ENCODE measurements at places on chromosomes 12 and 14.
A peak's percentile ranks its signal among the peaks of the same experiment; 100 is the strongest.

GRCh38 chr12:47032644-47033043 is 46.8 kb upstream of the PCED1B start:
- DNase-seq, result no peak

DNA sequence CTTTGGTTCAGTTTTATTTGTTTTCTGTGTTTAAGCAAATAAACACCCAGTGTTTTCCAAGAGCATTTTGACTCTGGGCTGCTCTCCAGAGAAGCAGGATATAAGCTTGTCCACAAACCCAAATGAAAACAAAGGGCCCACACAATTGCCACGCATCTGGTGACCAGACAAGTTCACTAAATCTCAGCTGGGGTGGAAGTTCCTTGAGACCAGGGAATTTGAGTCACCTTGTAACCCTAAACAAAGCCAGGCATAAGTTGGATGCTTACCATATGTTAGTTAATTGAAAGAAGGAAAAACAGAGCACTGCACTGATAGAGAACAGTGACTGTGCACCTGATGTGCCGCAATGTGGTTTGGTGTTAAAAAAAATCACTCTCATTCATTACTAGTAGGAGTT is 1.6 kb upstream of the TXNRD1 start:
- DNase-seq, result no peak

DNA sequence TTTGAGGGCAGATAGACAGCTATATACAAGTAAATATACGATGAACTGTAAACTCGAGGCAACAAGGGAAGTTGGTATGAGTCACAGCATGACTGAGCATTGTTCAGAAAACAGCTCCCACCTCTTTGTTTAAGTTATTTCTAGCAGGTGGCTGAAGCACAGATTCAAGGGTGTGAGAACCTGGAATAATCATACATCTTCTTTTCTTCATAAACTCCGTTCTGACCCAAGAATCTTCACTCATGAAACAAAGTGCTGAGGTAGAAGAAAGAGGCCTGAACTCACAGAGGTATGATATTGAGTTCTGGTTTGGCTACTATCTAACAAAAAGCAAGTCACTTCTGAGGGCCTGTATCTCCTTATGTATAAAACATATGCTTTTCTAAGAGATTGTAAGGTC is 364.1 kb upstream of the KITLG start:
- DNase-seq, result no peak

DNA sequence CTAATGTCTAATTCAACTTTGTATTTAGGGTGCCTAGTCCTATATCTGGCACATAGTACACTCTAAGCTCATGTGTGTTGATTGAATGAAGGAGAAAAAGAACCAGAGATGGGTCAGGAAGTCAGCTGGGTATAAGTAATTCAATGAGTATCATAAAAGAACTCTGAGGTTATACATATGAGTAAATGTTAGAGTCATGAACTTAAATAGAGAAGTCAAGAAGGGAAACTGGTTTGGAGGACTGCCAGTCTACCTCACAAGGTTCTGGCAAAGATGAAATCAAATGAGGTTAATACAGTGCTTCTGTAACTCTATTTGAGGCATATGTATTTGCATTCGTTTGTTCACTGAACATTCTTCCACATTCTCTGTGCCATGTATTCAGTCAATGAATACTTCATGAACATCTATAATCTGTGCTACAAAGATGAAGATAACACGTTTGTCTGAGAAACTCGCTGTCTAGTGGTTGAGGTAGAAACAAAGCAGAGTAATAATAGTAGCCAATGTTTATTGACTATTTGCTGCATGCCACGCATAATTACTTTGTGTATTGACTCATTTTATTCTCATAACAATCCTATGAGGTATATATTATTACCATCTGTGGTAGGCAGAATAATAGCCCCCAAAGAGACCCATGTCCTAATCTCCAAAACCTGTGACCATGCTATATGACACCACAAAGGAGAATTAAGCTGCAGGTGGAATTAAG is 88.9 kb downstream of the PTGER2 start:
- DNase-seq, result no peak

DNA sequence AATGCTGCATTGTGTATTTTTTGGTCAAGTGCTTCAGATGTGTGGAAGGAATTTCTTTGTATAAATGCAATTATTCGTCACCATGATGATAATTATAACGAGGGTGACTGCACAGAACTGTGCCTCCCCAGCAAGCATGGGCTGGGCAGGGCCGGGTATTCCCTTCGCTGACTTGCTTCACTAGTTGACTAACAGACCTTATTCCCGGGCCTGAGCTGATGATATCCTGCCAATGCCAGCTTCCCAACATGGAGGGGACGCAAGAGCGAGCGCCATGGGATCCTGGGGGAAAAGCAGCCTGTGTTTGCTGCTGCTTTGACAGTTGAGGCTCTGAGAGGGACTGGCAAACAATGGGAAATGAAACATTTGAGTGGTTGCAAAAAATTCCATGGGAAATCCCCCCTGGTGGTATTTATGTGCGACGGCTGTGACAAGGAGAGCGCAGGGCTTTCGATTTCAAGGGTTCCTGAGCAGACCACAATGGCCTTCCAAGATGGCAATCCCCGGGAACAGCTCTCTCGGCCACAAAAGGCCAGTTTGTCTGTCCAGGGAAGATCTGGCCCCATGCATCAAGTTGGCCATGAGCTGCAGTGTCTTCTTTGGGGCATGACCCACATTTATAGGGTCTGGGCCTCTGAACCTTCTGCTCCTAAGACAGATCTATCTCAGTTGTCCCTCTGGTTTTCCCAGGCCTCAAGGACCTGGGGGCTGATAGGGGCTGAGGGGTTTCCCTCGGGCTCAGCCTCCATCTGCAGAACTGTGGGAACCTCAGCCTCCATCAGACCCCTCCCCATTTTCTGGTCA is 21.9 kb upstream of the MAP1LC3B2 start:
- DNase-seq, result no peak

- no peak for DNase-seq
Measured at GRCh38 chr12:16019136-16019535, 108.0 kb downstream of the DERA start.

- no peak for DNase-seq
Measured at GRCh38 chr14:72812292-72812851, 81.5 kb downstream of the DPF3 start.

- peak; percentile 38 for DNase-seq
Measured at GRCh38 chr12:7108003-7108795, 815 bp downstream of the C1RL start.

- DNase-seq, result no peak
Measured at GRCh38 chr14:104296388-104297312, 158.3 kb downstream of the KIF26A start.

DNA sequence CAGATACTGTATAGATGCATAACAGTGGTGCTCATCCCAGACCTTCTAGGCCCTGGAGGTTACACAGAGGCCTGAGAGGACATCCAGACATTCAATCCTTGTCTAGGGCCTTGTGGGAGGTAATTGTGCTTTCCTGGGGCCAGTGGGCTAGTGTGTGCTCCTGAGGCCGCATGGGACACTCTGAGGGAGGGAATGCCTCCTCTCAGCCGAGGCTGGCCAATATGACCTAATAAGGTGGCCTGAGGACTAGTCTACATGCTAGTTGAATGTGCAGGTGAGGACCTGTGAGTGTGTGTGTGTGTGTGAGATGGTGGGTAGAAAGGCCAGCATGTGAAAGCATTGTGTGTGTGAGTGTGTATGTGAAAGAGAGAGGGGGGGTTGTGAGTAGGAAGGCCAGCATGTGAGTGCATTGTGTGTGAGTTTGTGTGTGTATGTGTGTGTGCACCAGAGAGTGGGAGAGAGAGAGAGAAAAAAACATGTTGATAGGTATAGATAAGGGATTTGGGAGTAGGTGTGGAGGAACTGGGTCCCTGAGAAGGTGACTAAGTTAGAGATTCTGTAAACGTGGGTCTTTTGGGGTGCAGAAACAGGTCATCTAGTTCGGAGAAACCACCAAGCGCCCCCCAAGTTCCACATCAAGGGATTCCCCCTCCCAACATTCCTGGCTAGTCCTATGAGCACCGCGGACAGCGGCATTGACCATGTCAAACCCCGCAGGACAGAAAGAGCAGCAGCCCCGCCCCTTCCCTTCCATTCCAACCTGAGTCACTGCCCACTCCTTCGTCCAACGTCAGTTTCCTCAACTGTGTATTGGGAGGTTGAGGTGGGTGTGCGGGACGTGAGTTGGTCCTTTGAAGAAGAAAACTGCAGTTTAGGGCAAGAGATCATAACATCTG is 9.7 kb upstream of the KRT81 start:
- no peak for DNase-seq

DNA sequence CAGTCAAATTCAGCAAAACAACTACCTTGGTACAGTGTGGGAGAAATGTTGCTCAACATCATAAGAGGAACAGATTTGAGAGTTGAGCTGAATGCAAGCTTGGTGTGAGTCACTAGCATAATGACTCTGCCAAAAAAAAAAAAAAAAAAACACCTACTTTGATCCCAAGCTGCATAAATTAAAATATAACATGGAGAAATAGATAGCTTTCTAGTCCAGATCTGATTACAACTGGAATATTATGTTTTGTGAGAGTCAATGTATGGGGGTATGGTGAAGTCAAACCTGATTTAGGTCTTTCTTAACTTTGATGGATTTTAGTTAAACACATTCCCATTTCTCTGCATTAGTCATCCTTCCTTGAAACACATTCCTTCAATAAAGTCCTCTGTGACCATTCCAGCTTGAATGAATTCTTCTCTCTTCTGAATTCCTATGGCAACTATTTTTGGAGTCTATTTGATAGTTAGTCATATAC is 188.1 kb downstream of the SLC5A8 start:
- no peak for DNase-seq

DNA sequence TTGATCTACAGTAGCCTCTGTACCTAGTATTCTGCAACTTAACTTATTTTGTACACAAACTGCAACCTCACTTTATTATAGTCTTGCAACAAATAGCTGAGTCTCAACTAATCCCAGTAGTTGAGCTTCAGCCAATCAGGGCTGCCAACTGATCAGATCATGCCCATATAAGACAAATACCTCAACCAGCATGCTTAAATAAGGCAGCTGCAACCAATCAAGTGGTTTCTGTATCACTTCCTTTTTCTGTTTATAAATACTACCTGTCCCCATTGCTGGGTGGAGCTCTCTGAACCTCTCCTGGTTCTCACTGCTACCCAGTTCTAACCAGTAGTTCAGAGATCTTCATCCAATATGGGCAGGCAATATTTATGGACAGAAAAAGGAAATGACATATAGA is 248.5 kb upstream of the FBXO33 start:
- DNase-seq, result no peak

DNA sequence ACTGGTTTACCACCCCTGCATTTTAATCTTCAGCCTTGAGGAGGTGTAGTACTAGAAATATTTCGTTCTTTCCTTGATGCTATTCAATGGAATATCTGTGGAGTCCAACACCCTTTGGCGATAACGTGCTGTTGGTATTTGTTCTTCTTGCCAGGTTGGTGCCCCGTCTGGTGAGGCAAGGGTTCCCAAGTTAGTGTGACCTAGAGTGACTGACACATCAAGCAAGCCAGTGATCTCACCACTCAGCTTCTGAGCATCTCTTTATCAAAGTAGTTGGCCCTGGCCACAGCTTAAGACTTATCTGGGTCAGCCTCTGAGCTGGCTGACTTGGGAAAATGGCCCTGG is 60.2 kb downstream of the PLXNC1 start:
- no peak for DNase-seq

GRCh38 chr14:69593018-69593677 is 18.2 kb upstream of the SUSD6 start:
- no peak for DNase-seq

GRCh38 chr14:61577506-61577931 is 117.8 kb upstream of the HIF1A start:
- no peak for DNase-seq

Data from T-helper 2 cell (primary cell).